Caki2 (cell line): ENCODE measurements at places on chromosomes 4 and X.
A peak's percentile ranks its signal among the peaks of the same experiment; 100 is the strongest.

- DNase-seq: no peak
These were observed 168.1 kb downstream of the GLRA2 start for GRCh38 chrX:14697451-14697850.

- no peak for DNase-seq
These were observed 67.4 kb upstream of the FAM47B start for GRCh38 chrX:34875204-34875603.

GRCh38 chr4:119211867-119212233 lies 663 bp upstream of the USP53 start:
- DNase-seq: no peak

GRCh38 chr4:2442175-2442993 lies 23.6 kb downstream of the CFAP99 start:
- no peak for DNase-seq

- no peak for DNase-seq
These were observed 3.7 kb downstream of the GABRQ start for GRCh38 chrX:152641256-152641875.

- DNase-seq: no peak
These were observed 125.1 kb downstream of the PALLD start for GRCh38 chr4:168621806-168622589.

- DNase-seq: no peak
These were observed 51.9 kb downstream of the EFHC2 start for GRCh38 chrX:44291468-44292092.

DNA sequence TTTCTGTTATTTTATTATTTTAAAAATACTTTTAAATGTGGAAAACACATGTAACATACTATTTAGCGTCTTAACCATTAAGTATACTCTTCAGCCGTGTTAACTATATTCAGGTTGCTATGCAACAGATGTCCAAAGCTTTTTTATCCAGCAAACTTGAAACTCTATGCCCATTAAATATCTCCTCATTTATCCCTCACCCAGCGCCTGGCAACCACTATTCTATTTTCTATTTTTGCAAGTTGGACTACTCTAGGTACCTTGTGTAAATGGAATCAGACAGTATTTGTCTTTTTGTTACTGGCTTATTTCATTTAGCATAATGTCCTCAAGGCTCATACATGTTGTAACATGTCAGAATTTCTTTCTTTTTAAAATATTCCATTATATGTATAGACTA lies 174.6 kb downstream of the PCDH10 start:
- DNase-seq: no peak

- no peak for DNase-seq
These were observed 58.1 kb downstream of the TMEM164 start for GRCh38 chrX:110060846-110061537.

DNA sequence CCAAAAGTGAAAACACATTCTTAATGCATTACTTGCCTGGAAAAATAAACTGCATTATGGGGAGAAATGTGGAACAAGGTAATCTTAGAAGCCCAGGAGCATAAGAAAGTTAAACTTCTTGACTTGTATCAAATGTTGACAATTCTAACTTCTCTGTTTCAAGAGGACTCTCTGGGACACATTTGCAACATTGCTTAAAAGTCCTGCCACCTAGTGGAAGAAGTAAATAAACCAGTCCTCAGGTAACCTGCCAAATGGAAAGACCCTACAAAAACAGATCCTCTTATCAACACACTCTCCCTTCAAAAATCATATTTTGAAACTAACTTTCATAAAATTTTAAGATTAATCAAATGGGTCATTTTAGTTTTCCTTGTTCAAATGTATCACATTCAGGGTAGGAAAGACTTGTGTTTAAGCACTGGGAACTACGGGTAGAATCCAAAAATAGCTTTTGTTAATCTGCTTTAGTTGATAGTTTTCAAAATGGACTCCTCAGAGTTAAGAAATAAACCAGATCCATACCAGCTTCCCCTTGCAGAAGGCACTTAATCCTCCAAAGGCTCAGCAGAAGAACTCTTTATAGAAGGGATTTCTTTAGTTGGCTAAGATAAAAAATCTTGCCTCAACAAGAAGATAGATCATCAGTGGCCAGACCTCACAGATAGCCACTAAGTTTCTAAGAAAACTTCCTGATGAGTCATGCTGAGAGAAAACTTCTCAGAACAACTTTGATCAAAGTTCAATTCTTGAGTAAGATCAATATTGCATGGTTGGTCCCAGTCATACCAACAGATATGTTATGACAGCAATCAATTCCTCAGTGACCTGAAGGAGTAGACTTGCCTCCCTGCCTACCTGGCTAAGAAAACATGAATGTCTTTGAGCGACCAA lies 141.7 kb downstream of the HHIP start:
- peak; percentile 22 for DNase-seq

DNA sequence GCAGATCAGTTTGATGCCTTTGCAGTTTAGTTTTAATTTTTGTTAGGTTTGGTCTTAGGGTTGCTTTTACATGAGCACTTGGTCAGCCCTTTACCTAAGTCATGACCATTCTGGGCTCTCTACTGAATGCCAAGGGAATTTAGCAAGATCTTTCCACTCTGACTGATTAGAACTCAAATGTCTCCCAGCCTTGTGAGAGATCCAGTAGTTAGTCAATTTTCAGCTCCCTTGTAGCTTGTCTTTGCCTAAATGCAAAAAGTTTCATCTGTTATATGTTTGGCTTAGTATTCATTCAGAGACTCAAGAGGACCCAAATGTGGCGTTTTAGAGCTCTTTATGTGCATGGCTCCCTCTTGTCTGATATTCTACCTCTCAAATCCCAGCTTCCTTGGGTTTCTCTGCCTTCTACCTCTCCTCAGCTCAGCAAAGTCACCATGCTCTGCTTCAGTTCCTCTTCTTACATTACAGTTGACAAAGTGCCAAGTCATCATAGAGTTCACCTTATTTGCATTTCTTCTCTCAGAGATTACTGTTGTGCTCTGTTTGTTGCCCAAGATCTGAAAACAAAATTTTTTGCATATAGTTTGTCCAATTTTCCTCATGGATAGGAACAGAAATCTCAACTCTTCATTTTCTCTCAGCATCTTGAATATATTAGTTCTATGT lies 17.5 kb upstream of the JAKMIP1 start:
- no peak for DNase-seq
